ENCODE measurements at places on chromosomes 4 and X.

GRCh38 chrX:16700734-16701133 is 11.7 kb downstream of the CTPS2 start:
- no peak overlapping the region for H3K27ac ChIP-seq
- no peaks in the 10 kb centered on the region for H3K27me3 ChIP-seq
- peaks cover 40% of the 10 kb centered on the region for H3K36me3 ChIP-seq
- H3K4me1 ChIP-seq: no peaks in the 10 kb centered on the region
- H3K4me3 ChIP-seq: no peak overlapping the region

DNA sequence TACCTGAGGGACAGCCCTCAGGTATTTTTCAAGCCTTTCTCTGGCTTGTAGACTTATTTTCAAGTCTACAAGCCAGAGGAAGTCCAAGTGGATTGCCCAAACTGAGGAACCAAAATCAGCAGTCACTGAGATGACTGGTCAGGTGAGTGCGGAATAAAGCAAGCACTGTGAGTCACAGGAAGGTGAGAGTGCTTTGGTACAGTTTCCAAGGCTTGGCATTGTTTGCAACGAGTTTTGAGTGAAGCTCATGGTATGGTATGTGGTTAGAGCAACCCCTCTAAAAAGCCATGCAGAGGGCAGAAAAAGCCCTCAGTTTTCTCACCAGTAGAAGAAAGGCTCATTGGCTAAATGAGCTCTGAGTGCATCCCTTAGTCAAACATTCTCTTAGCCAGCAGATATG is 112.8 kb upstream of the EOLA2 start:
- H3K4me1 ChIP-seq: no peaks in the 10 kb centered on the region
- H3K27me3 ChIP-seq: no peaks in the 10 kb centered on the region
- no peak overlapping the region for H3K4me3 ChIP-seq
- no peaks in the 10 kb centered on the region for H3K36me3 ChIP-seq

- H3K4me3 ChIP-seq: no peak overlapping the region
- no peaks in the 10 kb centered on the region for H3K27me3 ChIP-seq
- H3K36me3 ChIP-seq: no peaks in the 10 kb centered on the region
- DNase-seq: no peak
These were observed 60.7 kb upstream of the PLAC1 start for GRCh38 chrX:134718966-134719317.

- no peaks in the 10 kb centered on the region for H3K36me3 ChIP-seq
- no peaks in the 10 kb centered on the region for H3K4me1 ChIP-seq
- H3K27me3 ChIP-seq: no peaks in the 10 kb centered on the region
- no peak for DNase-seq
- H3K27ac ChIP-seq: no peak overlapping the region
These were observed 237.9 kb downstream of the GRXCR1 start for GRCh38 chr4:43130228-43131021.

DNA sequence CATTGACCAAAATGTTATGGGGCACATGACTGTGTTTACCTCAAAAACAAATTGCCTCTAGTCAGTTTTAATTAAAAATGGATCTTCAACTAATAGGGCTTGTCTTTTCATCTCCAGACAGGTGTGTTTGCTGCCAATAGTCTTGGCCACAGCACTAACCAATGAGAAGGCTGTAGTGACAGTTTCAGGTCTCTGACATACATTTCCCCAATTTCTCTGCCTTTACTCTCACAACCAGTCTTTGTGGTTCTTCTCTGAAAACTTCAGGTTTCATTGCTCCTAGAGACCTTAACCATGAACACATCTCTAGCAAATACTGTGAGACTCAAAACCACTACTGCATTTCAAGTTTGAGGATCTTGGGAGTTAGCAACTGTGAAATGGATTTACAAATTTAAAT is 3.5 kb upstream of the EDNRA start:
- peaks cover 4% of the 10 kb centered on the region for H3K27me3 ChIP-seq
- no peak overlapping the region for H3K4me3 ChIP-seq
- DNase-seq: no peak
- H3K4me1 ChIP-seq: no peaks in the 10 kb centered on the region
